ENCODE measurements at places on chromosomes 7 and 10. TPM values are rescaled to one million over a fixed set of nuclear protein-coding genes. Genes with fewer than 3 reads are reported as not detected.

- DNase-seq, result no peak
These were observed 12.3 kb upstream of the FAM133B start for GRCh38 chr7:92602352-92603088.

GRCh38 chr10:112210666-112211065 lies 27.1 kb upstream of the GPAM start:
- no peak for DNase-seq

SORBS1 gene
- 996 TPM for total RNA-seq

- DNase-seq, result no peak
These were observed 455.1 kb downstream of the AUTS2 start for GRCh38 chr7:70053421-70053820.

- no peak for DNase-seq
These were observed 142.6 kb downstream of the DOCK1 start for GRCh38 chr10:127047878-127048238.

- no peak for DNase-seq
These were observed 171.5 kb upstream of the SP4 start for GRCh38 chr7:21256310-21256877.

POLR1F gene
- total RNA-seq, result 10.7 TPM

- no peak for DNase-seq
These were observed 119.8 kb downstream of the XRCC2 start for GRCh38 chr7:152556013-152556755.

- DNase-seq, result no peak
These were observed 1194.3 kb upstream of the CELF2 start for GRCh38 chr10:9823268-9823930.

DNA sequence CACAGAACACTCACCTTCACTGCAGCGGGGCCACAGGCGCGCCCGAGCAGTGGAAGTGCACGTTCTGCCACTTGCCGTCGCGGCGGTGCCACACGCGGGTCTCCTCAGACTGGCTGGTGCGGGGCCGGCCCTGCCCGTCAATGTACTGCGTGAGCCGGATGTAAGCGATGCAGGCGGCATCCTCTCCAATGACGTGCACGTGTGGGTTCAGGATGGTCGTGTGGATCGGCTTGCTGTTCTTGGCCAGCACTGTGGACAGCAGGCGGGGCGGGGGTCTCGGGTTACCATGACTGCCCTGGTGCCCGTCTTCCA lies 19.2 kb downstream of the YKT6 start:
- peak; percentile 13 for DNase-seq

- DNase-seq, result no peak
These were observed 128.2 kb downstream of the TAX1BP1 start for GRCh38 chr7:27868131-27868550.

GRCh38 chr10:131926743-131927595 lies 26.2 kb downstream of the PPP2R2D start:
- no peak for DNase-seq

GRCh38 chr7:69953136-69954067 lies 355.1 kb downstream of the AUTS2 start:
- DNase-seq, result no peak

MMP21 gene
- not detected for total RNA-seq

DNA sequence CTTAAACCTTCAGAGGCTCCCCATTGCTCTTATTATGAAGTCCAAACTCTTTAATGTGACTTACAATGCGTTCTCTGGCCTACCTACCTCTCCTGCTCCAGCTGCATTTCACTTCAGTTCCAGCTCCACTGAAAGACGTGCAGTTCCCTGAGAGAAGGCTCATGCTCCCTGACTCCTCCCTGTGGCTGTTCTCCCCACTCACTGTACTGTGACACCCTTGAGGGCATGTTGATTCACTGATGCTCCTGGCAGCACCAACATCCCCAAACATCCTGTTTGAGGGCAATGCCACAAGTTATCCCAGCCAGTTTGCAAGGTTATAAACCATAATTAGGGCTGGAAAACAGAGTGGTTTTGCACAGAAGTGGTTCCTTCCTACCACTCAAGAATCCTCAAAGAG lies 111.2 kb downstream of the LSM5 start:
- no peak for DNase-seq

PVRIG gene
- total RNA-seq, result not detected

DNA sequence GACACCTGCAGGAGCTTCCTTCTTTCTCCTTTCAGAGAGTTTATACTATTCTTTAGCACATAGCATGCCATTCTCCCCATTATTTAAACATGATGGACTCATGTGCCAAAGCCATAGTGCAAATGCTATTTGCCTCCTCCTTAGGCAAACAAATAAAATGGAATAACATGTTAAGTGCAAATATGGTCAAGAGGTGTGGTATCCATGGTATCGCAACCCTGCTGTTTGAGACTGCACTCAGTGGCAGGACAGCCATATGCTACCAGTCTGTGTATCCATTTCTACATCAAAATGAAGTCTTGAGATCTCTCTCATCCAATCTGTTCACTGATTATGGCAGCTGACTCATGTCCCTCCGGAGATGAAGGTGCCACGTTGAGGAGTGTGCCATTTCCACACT lies 22.8 kb downstream of the HEPACAM2 start:
- DNase-seq, result no peak

- DNase-seq, result no peak
These were observed 124.9 kb downstream of the ELFN1 start for GRCh38 chr7:1794888-1795542.

NUTM2D gene
- 3.1 TPM for total RNA-seq

- DNase-seq, result no peak
These were observed 295.4 kb downstream of the CNTNAP2 start for GRCh38 chr7:146411975-146412374.

DNA sequence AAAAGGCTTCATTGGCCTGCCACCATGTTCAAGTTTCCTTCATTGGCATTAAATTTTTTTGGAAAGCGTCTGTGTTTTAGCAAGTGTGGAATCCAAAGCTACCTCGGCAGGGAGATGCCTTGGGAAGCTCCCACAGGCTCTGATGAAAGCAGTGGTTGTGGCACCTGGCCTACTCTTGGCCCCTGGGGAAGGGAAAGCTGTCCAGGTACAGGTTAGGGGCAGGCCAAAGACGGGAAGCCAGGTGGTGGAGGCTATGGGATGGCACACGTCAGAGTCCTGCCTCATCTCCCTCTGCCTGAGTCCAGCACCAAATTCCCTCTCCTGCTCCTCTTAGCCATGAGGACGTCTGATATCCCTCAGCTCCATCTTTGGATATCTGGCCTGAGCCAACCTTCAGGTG lies 49.7 kb downstream of the C10orf120 start:
- DNase-seq, result no peak

DNA sequence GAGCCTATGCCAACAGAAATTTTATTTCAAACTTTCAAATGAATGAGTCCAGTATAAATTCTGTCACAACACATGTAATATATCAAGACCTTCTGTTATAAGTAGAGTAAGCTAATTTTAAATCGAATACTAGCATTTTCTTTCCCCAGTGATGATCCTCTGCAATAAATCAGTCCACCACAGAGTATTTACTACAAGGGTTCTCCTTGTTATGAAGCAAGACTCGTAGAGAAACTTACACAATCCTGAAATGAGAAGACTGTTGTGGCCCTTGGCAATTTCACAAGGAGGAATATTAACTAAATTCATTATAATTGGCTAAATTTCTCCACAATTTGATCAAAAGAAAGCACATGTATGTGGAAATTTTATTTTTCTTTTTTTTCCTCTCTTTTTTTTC lies 312.4 kb upstream of the DGKB start:
- no peak for DNase-seq

GRCh38 chr7:140592964-140593671 lies 47.5 kb downstream of the DENND2A start:
- DNase-seq, result no peak

ACSM6 gene
- total RNA-seq, result not detected

- DNase-seq, result no peak
These were observed 37.7 kb downstream of the RABGEF1 start for GRCh38 chr7:66778201-66778600.

GRCh38 chr10:14550471-14550981 lies 219.8 kb upstream of the FRMD4A start:
- DNase-seq, result no peak

DNA sequence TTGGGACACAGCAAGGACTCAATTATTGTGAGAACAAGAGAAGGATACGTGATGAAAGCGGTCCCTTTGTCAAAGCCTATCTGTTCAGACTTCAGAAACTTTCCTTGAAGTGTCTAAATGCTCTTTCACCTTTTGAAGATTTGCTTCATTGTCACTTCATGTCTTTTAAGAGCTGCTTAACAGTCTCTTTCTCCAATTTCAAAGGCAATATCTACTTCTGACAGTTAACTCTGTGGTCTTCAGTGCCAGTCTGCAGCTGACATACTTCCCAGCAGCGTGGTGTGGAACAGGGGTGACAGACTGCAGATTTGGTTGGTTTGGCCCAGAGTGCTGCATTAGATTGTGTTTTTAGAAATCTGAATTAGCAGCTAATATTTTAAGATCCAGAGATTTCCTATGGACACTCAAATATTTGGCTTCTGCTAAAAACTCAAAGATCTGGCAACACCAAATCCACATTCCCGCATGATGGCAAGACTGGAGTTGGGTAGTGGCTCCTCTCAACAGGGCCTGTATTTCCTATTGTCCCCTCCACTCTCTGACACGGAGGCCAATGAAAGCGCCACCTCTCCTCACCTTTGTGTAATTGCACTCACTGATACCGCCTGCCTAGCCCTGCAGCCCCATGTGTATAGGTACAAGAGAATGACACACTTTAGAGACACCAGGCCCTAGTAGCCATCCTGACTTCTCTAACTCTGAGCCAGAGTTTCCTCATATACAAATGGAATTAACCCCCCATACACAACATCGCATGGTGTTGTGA lies 11.5 kb downstream of the SCRN1 start:
- no peak for DNase-seq

SP8 gene
- not detected for total RNA-seq

- DNase-seq, result no peak
These were observed 75.4 kb downstream of the FGFR2 start for GRCh38 chr10:121522831-121523230.

DNA sequence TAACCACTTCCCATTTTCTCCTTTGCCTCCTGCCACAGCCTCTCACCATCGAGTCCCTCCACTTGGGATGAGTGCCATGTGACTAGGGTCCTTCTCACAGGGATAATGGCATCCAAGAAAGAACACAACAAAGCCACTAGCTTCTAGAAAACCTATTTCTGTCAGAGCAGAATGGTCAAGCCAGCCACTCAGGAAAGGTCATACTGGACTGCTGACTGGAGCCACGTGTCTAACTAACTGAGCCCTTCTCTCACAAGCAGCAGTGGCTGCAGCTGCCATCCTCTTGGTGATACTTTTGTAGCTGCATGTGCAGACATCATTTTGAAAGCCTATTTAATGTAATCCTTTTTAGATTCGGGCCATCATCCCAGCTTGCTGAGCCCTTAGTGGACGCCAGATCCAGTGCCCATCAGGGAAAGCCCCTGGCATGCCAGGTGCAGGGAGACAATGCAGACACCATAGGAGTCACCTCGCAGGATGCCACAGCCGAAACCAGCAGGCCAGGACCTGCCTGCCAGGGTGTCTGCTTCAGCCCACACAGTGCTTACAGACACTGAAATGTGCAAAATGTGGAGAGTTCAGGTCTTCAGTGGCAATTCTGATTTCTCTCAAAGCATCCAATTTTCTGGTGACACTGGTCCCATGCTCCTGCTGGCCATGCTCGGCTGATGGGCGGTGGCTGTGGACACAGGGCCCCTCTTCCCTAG lies 98.3 kb upstream of the DDC start:
- no peak for DNase-seq
